ENCODE measurements at places on chromosomes 4 and X.

DNA sequence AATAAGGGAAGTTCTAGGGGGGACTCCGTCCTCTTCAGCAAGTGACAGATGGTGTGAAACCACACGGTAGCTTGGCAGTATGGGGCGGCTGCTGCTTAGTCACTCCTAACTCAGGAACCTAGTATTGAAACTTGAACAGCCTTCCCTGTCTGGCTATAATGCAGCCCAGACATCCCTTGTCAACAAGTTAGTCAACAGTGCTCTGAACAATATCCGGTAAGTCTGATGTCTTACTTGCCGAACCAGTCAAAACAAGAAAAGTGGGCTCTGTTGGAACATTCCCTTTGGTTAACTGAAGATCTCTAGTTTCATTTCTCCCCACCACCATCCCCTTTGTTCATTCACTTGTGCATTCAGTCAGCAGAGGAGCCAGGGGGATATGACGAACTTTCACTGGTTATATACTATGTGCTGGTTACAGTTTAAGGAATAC lies 18.7 kb upstream of the CXCL13 start:
- H3K27ac ChIP-seq = no peak overlapping the region
- peak overlapping the region; percentile 31 for H3K4me3 ChIP-seq
- peaks cover 15% of the 10 kb centered on the region for H3K4me1 ChIP-seq
- peaks cover 3% of the 10 kb centered on the region for H3K36me3 ChIP-seq
- H3K27me3 ChIP-seq = peaks cover 66% of the 10 kb centered on the region
- no peak for DNase-seq

GRCh38 chr4:101347267-101347556 lies at the start of gene PPP3CA:
Gene PPP3CA (minus strand): TSS chr4:101347526.
- no peak for DNase-seq
- H3K4me1 ChIP-seq = peaks cover 32% of the 10 kb centered on the region
- H3K27ac ChIP-seq = peak within 1 kb of the TSS; percentile 92
- H3K4me3 ChIP-seq = peak within 1 kb of the TSS; percentile 97

DNA sequence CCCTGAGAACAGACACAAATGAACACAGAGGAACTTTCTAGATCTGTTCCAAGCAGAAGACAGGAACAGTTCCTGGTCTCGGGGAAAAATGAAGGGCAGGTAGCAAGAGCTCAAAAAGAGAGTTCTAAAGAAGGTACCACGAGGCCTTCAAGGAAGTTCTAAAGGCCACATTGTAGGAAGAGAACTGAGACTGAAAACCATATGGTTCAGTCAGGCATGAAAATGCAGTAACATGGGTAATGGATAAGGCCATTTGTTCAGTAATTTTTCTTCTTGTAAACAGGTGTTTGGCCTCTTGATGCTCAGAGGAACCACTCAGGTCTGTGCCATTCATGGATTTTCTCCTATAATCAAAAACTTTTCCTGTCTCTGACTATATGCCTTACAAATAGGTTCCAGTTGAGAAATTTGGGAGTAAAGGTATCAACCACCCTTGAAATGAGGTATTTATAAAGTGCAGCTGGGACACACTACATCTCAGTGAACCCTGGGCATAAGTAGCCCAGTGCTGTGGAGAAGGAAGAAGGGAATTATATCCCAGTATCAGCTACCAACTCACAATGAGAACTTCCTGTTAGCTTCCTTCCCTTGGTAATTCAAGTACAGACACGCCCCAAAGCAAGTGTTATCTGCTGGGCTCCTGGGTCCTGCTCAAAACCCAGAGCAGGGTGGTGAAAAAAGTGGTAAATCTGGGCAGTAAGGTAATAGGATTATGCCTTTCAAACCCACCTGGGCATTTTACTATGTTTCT lies 277.9 kb downstream of the KLHL13 start:
- H3K27ac ChIP-seq = no peak overlapping the region
- no peak overlapping the region for H3K4me3 ChIP-seq
- no peaks in the 10 kb centered on the region for H3K27me3 ChIP-seq

- H3K36me3 ChIP-seq = peaks cover 2% of the 10 kb centered on the region
- peaks cover 5% of the 10 kb centered on the region for H3K27me3 ChIP-seq
- H3K4me3 ChIP-seq = peak overlapping the region; percentile 80
- H3K4me1 ChIP-seq = peaks cover 32% of the 10 kb centered on the region
Measured at GRCh38 chr4:7649741-7650531, 215.2 kb upstream of the PSAPL1 start.

GRCh38 chr4:175833574-175834311 lies 21.7 kb upstream of the GPM6A start:
- no peaks in the 10 kb centered on the region for H3K27me3 ChIP-seq
- no peak overlapping the region for H3K4me3 ChIP-seq
- H3K36me3 ChIP-seq = no peaks in the 10 kb centered on the region
- H3K27ac ChIP-seq = no peak overlapping the region
- H3K4me1 ChIP-seq = no peaks in the 10 kb centered on the region

GRCh38 chrX:154460326-154460725 lies 2.2 kb downstream of the PLXNA3 start:
- DNase-seq = no peak
- peak overlapping the region; percentile 85 for H3K4me3 ChIP-seq
- no peak overlapping the region for H3K27ac ChIP-seq
- H3K4me1 ChIP-seq = peaks cover 15% of the 10 kb centered on the region
- H3K27me3 ChIP-seq = no peaks in the 10 kb centered on the region
- peaks cover 4% of the 10 kb centered on the region for H3K36me3 ChIP-seq

GRCh38 chr4:138981930-138982390 lies 33.6 kb upstream of the NOCT start:
- H3K36me3 ChIP-seq = no peaks in the 10 kb centered on the region

DNA sequence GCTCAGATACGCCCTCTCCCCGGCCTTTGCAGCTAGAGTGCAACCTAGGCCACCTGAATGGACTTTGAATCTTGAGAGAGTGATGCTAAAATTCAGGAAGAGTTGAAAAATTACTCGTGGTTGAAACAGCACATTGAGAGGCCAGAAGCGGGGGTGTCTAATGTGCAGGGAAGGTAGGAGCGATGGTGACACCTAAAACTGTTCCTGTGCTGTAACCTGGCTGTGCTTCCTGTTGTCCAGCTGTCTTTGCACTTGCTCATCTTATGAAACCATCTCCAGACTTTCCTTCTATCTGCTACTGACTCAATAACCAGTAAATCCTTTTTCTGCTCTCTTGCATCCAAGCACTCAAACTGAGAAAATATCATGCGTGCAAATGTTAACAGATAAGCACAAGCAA lies 106.4 kb upstream of the RPS6KA3 start:
- DNase-seq = no peak
- no peak overlapping the region for H3K4me3 ChIP-seq
- no peak overlapping the region for H3K27ac ChIP-seq
- no peaks in the 10 kb centered on the region for H3K27me3 ChIP-seq
- H3K4me1 ChIP-seq = peaks cover 5% of the 10 kb centered on the region
- no peaks in the 10 kb centered on the region for H3K36me3 ChIP-seq

DNA sequence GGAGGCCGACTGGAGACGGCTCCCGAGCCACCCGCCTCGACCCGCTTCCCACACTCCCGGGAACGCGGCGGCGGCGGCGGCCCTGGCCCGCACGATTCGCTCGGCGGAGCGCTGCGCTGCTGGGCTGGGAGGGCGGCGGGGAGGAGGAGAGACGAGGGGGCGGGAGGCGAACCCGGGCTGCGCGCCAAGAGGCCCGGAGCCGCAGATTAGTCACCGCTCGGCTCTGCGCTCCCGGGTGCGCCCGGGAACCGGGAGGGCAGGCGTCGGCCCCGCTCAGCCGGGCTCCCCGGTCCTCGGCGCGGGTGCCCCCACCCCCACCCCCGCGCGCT lies 11.2 kb upstream of the BCOR start:
- no peak overlapping the region for H3K27ac ChIP-seq
- H3K4me1 ChIP-seq = peaks cover 6% of the 10 kb centered on the region
- peak overlapping the region; percentile 68 for H3K4me3 ChIP-seq
- no peaks in the 10 kb centered on the region for H3K36me3 ChIP-seq

- H3K27ac ChIP-seq = no peak overlapping the region
- H3K4me3 ChIP-seq = no peak overlapping the region
- H3K4me1 ChIP-seq = peaks cover 3% of the 10 kb centered on the region
- H3K36me3 ChIP-seq = no peaks in the 10 kb centered on the region
Measured at GRCh38 chrX:38036466-38036865, 30.1 kb downstream of the SYTL5 start.

GRCh38 chrX:14194711-14195110 lies 165.0 kb upstream of the GEMIN8 start:
- no peaks in the 10 kb centered on the region for H3K27me3 ChIP-seq
- no peaks in the 10 kb centered on the region for H3K4me1 ChIP-seq
- H3K36me3 ChIP-seq = no peaks in the 10 kb centered on the region
- H3K27ac ChIP-seq = no peak overlapping the region
- H3K4me3 ChIP-seq = no peak overlapping the region
- DNase-seq = no peak

GRCh38 chr4:41132055-41132683 lies 82.2 kb downstream of the APBB2 start:
- no peaks in the 10 kb centered on the region for H3K36me3 ChIP-seq
- no peak overlapping the region for H3K27ac ChIP-seq
- H3K4me3 ChIP-seq = no peak overlapping the region
- peaks cover 14% of the 10 kb centered on the region for H3K27me3 ChIP-seq
- no peak for DNase-seq

GRCh38 chr4:89099034-89099433 lies 12.3 kb upstream of the TIGD2 start:
- no peaks in the 10 kb centered on the region for H3K36me3 ChIP-seq
- H3K4me1 ChIP-seq = peaks cover 5% of the 10 kb centered on the region
- no peak overlapping the region for H3K27ac ChIP-seq
- peaks cover 13% of the 10 kb centered on the region for H3K27me3 ChIP-seq
- DNase-seq = no peak

DNA sequence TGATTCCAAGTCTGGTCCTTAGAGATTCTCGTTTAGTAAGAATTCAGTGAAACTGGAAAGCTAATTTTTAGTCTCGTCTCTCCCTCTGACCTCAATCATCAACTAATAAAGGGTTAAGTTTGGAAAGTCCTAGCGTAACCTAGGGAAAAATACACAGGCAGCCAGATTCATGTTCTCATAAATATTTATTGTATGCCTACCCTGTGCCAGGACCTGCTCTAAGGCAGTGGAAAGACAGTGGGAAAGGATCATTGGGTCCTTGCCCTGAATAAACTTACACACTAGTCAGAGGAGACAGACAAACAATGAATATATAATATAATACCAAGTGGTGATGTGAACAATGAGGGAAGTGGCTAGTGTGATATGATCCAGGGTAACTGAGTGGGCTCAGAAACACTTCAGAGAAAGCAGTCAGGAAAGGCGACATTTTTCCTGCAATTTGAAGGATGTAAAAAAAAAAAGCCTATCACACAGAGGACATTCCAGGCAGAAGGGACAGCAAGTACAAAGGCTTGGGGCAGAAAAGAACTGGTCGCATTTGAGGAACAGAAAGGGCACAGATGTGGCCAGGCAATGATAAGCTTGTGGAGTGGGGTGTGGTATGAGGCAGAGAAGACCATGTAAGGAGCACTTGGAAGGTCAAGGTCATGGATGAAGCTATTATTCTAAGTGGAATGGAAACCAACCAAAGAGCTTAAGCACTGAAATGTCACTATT lies 128.8 kb downstream of the AMELX start:
- no peaks in the 10 kb centered on the region for H3K36me3 ChIP-seq
- no peak overlapping the region for H3K4me3 ChIP-seq
- H3K27ac ChIP-seq = no peak overlapping the region
- peaks cover 2% of the 10 kb centered on the region for H3K4me1 ChIP-seq

DNA sequence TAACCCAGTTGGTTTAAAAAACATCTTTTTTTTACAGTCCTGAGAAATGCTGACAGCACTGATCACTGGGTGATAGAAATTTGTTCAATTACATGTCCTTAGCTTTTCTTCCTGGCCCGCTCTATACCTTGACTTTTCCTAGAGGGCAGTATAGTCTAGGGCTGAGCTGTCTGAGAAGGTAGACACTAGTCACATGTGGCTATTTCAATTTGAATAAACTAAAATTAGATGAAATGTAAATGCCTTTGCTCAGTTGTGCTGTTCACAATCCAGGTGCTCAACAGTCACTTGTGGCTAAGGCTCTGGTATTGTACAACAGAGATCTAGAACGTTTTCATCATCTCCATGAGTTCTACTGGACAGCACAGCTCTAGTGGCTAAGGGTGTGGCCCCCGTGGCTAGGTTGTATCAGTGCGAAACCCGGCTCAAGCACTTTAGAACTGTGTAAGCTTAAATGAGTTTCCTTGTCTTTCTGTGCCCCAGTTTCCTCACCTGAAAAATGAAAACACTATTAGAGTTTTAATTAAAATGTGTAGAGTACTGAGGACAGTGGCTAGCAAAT lies 111.6 kb upstream of the WDR17 start:
- H3K27me3 ChIP-seq = peaks cover 27% of the 10 kb centered on the region
- no peak for DNase-seq
- no peaks in the 10 kb centered on the region for H3K4me1 ChIP-seq
- H3K36me3 ChIP-seq = no peaks in the 10 kb centered on the region

DNA sequence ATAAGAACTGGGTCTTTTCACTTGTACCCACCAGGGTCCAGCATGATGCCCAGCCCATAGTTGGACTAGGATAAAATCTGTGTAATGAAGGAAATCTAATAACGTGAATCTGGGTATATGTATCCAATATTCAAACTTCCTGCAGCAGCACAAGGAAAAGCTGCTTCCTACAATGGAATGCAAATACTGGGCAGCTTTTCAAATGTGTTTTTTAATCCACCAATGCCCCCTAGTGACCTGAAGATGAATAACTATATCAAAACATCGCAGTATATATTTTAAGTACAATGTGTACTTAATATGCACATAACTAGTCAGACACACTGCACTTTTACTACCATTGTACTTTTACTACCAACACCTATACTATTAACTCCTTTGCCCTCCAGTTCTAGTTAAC lies 5.3 kb downstream of the APOO start:
- no peaks in the 10 kb centered on the region for H3K36me3 ChIP-seq
- no peak overlapping the region for H3K27ac ChIP-seq
- H3K4me3 ChIP-seq = no peak overlapping the region
- H3K27me3 ChIP-seq = no peaks in the 10 kb centered on the region
- peaks cover 2% of the 10 kb centered on the region for H3K4me1 ChIP-seq
- DNase-seq = no peak

DNA sequence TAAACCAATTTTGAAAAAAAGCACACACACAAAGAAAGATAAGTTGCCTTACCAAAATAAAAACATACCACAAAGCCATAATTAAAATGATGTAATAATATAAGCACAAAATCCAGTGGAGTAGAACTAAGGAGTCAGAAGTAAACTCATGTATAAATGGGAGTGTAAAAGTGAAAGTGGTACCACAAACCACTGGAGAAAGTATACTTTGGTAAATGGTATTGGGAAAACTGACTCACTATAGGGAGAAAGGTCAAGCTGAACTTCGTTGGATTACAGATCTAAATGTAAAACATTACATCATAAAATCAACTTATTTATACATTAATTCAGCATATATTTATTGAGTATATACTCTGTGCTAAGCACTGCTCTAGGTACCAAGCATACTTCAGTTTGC lies 46.3 kb upstream of the HHIP start:
- no peak overlapping the region for H3K27ac ChIP-seq
- DNase-seq = no peak
- no peak overlapping the region for H3K4me3 ChIP-seq
- H3K4me1 ChIP-seq = no peaks in the 10 kb centered on the region
- no peaks in the 10 kb centered on the region for H3K36me3 ChIP-seq

DNA sequence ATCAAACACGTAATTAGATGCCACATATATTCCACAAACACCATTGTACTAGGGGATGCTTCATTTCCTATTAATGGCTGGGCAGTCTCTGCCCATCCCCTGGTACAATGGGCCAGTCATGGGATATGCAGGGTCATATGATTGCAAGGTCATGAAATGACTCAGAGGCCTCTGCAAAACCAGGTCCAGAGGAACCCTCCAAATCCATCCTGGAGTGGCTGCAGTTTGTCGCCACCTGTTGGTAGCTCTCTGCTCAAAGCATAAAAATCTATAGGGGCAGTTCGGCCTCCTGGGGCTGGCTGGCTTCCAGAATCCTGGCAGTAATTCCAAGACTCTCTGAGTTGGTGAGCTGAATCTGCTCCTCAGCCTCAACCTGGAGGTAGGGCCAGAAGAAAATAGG lies 22.9 kb upstream of the PUDP start:
- H3K4me1 ChIP-seq = no peaks in the 10 kb centered on the region
- no peaks in the 10 kb centered on the region for H3K36me3 ChIP-seq
- no peaks in the 10 kb centered on the region for H3K27me3 ChIP-seq
- DNase-seq = no peak
